CD4-positive, CD25-positive, alpha-beta regulatory T cell (primary cell): ENCODE measurements at places on chromosomes 13 and 19.

DNA sequence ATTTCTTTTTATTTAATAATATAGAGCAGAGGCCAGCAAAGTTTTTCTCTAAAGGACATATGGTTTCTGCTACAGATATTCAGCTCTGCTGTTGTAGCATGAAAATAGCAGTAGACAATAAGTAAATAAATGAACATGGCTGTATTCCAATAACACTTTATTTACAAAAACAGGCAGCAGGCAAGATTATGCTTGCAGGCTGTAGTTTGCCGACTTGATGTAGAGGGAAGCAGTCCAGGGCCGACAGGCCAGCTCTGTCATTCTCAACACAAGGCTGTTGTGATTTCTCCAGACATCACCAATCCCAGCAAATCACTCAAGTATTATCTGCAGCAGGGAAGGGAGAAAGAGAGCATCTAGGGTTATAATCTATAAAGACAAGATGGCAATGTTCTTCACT, 1062.5 kb upstream of the PCDH9 start:
- no peak for DNase-seq

GRCh38 chr19:48859711-48860572, 8.5 kb downstream of the PLEKHA4 start:
- no peak for DNase-seq

DNA sequence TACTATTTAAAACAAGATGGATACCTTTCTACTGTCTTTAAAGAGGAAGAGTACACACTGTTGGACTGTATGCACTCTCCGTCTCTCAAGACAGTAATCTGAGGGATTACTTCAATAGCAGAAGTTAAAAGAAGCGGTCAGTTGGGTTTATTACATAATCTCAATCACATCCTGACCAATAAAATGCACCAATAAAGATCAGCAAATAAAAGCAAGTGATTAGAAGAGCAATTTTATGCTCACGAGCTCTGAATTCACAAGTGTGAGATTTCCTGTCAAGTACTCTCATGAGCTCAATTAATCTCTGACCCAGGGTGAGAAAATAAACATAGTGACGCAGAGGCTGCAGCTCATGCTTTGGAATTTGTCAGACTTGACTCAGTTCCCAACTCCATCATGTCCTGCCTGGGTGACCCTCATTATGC, 12.2 kb downstream of the ABCC4 start:
- no peak for DNase-seq

DNA sequence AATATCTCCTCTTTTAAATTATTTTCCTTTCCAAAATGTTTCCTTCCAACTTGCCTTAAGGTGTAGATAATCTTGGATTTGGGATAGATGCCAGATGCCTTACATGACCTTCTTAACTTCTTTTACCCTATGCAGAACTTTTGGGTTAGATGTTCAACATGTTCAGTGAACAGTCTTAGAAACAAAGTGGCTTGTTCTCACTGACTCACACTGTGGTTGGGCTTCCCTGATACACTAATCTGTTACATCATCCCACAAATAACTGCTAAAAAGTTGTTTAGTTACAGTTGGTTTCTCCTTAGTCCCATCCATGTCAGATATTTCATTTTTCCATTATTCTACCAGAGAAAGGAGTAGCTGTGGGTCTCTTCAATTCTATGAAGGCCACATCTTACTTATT, 2638.2 kb downstream of the PCDH9 start:
- DNase-seq = no peak

GRCh38 chr19:8079988-8080387, 27.4 kb downstream of the CCL25 start:
- no peak for DNase-seq

DNA sequence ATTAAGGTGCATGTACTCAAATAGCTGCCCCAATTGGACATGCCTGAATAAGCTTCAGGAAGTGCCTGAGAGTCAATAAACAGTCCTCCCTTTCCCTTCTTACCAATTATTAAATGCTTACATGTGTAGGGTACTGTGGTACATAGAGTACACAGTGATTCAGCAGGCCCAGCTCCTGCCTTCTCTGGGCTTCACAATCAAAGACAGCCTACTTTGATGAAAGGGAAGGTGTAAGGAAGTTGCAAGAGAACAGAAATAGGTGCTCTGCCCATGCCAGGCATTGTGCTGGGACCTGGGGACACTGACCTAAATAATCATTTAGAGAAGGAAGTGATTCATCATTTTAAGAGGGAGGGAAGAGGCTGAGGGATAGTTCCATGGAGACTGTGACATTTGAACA, 17.2 kb downstream of the FRY start:
- DNase-seq = no peak

DNA sequence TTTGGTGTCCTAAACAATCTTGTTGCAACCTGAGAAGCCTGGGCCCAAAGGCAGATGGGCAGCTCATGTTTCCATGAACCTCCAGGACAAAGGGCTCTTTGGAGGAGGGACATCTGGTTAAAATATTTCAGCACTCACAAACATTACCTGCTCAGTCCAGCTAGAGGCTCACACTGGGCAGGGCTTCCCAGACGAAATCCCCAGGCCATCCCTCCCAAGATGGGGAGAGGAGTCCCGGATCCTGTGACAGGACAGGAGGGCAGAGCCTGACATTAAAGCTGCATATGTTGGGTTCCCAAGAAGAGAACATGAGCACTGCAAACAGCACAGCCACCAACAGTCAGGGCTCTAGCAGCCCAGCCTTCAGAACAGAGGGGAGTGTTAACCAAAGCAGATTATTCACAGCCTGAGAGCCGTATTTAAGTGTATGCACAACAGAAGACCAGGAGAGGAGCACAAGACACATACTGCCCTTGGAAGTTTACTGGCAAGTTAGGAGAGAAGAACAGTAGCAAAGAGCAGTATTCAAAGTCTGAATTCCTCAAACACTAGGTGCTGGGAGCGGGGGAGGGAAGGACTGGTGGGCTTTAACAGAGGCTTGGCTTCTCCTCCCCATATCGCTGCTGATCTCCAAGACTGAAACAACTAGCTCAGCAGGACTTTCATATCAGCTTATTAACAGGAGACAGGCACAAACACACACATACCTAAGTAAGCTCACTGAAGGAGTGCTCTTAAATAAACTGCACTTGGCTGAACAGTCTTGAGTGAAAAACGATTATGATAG, 12.3 kb downstream of the ATP7B start:
- DNase-seq = no peak

- DNase-seq = no peak
Measured at GRCh38 chr19:44455100-44455499, 6.8 kb upstream of the ZNF229 start.

DNA sequence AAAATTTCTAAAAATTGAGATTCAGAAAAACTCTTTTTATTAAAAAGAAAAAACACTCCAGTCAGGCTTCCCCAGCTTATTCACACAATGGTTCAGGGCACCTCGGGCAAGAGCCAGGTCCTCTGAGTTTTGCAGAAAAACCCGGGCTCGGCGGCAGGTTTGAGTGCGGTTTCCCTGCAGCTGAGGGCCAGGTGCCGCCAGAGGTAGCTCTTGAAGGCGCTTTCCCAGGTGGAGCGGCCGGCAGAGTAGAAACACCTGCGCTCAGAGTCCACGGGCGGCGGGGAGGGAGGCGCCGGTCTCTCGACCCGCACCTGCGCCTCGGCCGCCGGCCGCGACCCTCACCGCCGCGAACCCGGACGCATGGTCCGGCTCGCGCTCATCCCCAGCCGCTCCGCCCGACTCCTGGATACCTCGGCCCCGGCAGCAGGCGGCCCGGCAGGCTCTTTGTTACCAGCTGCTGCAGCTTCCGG, 444 bp downstream of the PROSER1 start:
- no peak for DNase-seq
